NCI-H2171 (cell line): ENCODE measurements at places on chromosomes 3 and 15.
A peak's percentile ranks its signal among the peaks of the same experiment; 100 is the strongest.

DNA sequence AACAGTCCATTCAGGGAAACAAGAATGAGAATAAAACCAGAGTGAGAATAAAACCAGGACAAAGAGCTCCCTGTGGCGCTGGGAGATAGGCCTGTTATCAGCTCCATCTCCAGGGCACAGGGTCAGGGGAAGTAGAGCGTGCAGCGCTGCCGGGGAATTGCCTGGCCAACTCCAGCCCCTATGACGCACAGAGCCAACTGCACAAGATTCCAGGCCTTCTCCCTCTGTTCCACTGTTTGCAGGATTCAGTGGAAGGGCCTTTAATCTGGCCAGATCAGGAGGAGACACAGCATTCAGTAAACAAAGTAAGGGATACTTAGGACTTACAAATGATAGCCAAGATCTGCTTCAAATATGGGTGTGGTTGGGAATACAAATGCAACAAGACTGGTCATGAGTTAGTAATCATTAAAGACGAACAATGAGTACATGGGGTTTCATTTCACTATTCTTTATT lies 49.4 kb downstream of the ITGB5 start:
- no peak for DNase-seq

DNA sequence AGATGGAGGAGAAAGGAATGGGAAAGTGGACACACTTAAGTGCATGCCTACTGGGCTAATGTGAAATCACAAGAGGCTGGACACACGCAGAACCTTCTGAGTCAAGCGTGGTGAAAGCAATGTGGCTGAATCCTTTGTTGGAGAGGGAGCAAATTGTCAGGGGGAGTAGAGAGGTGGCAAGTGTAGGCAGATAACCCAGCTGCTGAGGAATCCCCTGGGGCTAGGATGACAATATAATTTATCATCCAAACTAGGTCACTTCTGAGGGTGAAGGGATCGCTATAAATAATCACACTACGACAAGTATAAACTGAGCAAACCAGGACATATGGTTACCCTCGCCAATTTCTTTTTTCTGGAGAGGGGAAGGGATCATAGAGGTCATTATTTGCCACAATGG lies 28.7 kb downstream of the TAMM41 start:
- DNase-seq = peak; percentile 51

DNA sequence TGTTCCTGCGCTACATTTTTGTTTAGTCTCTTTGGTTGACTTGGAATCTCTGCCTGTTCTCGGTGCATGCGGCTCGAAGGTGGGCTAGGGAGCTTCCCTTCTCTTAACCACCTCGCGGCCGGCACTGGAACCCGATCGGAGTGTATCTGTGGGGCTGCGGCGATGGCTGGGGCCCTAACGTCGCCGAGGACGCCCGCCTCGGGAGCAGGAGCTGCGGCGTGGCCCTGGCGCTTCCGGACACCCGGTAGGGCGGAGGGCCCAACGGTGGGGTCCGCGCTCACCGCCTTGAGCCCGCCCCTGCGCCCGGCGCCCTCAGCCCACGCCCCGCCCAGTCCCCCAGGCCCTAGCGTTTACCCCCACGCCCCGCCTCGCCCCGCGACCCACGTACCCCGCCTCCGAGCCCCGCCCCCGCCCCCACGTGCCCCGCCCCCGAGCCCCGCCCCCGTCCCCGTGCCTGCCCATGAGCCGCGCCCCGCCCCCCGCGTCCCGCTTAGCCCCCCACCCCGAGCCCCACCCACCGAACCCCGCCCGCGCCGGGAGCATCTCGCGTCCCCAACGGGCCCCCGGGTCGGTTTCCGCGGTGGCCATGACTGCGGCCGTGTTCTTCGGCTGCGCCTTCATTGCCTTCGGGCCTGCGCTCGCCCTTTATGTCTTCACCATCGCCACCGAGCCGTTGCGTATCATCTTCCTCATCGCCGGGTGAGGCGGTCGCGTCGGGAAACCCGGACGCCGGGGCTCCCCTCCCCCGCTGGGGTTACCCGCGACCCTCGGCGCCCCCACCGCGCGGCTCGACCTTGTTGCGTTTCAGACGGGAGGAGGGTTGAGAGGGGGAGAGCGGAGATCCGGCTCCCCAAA lies at the start of gene APH1B:
Gene APH1B, plus strand, starts transcription at position 568 of the 855 bp plus-strand sequence. Its CDS starts 19 bp downstream, at position 587.
- peak; percentile 88 for DNase-seq

DNA sequence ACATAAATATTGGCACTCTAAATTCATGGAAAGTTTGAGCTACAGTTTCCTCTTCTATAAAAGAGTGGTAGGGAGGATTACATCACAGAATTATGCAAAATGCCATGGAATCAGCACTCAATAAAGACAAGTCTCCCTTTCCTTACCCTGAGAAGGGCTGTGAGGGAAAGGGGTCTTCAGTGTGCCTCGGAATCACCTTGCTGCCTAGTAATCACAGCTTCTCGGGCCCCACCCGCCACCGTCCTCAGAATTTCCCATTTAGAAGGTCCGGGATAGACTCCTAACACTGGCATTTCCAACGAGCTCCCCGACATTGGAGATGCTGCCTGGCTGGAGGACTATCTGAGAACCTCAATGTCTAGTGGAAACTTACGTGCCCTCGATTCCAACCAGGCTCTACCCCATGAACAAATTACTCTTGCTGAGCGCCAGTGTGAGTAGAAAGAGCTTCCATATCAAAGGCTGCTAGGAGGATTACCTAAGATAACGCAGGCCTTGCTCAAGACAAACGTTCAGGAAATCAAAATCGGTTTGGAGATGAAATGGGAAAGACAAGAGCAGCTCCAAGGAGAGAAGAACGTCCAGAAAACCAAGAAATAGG lies 92.1 kb upstream of the CHD2 start:
- DNase-seq = no peak

DNA sequence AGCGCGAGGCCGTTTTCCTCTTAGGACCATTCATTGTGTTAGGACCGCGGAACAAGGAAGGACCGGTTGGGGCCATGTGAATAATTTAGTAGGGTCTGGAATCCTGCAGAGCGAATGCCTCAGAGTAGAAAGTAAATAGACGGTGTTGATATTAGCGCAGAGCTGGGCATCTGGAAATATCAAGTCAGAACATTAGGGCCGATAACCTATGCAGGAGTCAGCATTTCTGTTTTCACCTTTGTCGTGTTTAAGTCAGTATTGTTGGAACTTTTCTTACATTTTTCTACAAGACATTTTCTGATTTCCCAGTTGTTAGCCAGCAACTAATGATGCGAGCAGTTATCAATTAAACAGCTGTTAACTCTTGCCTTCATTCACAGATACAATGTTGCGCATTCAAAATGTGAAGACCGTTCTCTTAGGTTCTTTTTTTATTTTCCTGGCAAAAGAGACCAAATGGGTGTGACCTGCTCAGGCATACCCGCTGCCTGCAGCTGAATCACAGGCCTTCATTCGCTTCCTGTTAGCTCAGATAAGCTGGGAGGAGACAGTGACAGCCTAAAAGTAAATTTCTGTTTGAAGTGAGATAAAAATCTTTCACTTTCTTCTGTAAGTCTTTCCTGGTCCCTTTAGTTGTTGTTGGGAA lies 966 bp upstream of the PKM start:
- DNase-seq = no peak

GRCh38 chr15:82045179-82045891 lies 483 bp downstream of the MEX3B start:
- DNase-seq = peak; percentile 3

- DNase-seq = no peak
These were observed 2.0 kb downstream of the OR4F15 start for GRCh38 chr15:101813803-101814534.

GRCh38 chr15:64502551-64502950 lies 42.2 kb downstream of the ZNF609 start:
- no peak for DNase-seq

- no peak for DNase-seq
These were observed 74.3 kb downstream of the SIDT1 start for GRCh38 chr3:113606539-113607218.

GRCh38 chr3:166957121-166957520 lies 423.0 kb downstream of the ZBBX start:
- DNase-seq = no peak

DNA sequence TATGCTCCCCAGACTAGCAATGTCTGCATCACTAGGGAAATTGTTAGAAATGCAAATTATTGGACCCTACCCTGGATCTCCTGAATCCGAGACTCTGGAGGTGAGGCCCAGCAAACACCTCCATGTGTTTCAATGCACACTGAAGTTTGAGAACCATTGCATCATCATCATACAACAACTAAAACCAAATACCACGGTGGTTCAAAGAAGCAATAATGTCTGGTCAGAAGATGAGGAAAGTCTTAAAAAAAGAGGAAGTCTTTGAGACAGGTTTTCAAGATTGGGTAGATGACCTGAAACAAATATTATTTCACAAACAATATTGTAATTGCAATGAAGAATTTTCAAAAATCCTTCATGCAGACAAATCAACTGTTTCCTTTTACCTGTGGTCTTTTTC lies 60.3 kb upstream of the TRA2B start:
- no peak for DNase-seq

DNA sequence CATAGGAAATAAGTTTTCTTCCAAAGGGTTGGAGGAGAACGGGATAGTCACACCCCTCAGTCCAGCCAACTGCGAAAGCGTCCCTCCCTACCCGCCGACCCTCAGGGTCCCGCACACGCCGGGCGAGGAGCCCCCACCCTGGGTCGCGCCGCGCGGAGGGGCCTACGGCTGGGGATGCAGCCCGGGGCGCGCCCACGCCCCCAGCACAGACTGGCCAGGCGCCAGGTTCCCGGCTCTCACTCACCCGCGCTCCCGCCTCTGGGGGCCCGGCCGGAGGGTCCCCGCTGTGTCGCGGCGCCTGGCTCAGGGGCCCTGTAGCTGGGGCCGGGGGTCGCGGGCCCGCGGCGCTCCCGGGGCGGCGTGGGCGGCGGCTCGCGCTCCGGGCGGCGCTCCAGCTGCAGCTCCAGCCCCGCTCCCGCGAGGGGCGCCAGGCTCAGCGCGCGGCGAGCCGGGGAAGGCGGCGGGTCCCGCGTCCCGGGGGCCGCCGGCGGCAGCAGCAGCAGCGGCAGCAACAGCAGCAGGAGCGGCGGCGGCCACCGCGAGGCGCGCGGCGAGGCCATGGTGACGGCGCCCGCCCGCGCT lies 375 bp downstream of the HEG1 start:
- peak; percentile 40 for DNase-seq

GRCh38 chr3:108152274-108152673 lies 61.4 kb upstream of the CD47 start:
- DNase-seq = no peak

DNA sequence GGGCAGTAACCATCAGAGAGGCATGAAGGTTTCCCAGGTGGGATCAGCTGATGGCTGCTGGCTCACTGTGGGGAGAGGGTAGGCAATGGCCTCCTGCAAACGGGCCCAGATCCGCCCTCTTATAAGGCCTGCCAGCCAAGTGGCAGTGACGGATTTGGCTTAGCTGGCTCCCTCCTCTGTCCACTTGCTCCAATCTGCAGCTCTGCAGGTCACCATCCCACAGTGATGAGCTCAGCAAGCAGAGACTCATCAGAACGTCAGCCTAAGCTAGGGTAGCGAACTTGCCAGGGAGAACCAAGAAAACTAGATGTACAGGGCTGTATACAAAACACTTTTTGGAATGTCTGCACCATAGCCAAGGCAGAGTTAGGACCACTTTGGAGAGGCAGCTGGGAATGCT lies 62.8 kb upstream of the DCLK3 start:
- DNase-seq = no peak

DNA sequence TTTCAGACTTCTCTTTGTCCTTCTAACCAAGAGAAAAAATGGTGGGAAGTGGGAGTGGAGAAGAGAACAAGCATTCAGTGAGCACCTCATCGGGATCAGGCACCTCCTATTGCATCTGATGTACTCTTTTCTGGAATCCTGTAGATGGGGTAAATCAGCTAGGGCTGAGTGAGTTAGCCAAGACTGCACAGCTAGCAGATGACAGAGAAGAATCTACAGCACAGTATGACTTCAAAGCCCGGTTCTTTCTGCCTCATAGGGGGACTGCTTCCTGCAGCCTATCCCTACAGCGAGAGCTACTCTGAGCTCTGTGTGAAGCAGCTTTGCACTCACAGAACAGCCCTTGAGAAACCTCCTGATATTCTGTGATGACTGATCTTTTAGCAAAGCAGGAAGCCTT lies 275.2 kb upstream of the MEIS2 start:
- no peak for DNase-seq

DNA sequence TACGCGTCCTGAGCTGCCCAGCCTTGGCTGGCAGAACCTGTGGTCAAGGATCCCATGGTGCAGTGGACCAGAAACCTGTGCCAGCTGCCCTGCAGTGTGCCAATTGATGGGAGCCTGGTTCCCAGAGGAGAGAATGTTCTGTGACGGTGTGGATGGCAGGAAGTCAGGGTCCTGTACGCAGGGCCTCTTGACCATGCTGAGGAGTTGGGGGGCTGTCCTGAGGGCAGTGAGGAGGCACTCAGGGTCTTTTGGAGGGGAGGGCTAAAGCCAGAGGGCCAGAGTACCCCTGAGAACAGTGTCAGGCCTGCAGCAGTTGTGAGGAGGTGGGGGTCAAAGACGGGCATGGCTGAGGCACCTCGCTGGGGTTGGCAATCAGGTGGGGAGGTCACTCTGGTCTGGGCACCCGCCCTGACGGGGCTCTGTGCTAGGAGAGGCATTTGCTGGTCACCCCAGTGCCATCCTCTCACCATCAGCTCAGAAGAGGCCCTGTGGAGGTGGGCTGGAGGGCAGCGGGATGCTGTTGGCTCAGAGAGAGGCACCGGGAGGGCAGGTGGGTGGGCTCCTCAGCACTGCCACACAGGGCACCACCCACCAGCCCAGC lies 61.0 kb downstream of the SCN5A start:
- no peak for DNase-seq

- DNase-seq = no peak
These were observed 10.5 kb upstream of the SH3GL3 start for GRCh38 chr15:83436513-83437158.

GRCh38 chr3:182342252-182342651 lies 451.1 kb upstream of the ATP11B start:
- DNase-seq = no peak
